Kidney glomerular epithelial cell (primary cell): ENCODE measurements at places on chromosomes 12 and 14.

GRCh38 chr12:2963760-2964292 lies 4.6 kb downstream of the TEAD4 start:
- no peak for DNase-seq

- no peak for DNase-seq
Measured at GRCh38 chr12:105467710-105468366, 137.3 kb downstream of the C12orf75 start.

GRCh38 chr14:44135972-44136371 lies 371.1 kb downstream of the FSCB start:
- no peak for DNase-seq

GRCh38 chr12:97944576-97944975 lies 482.0 kb downstream of the RMST start:
- no peak for DNase-seq

DNA sequence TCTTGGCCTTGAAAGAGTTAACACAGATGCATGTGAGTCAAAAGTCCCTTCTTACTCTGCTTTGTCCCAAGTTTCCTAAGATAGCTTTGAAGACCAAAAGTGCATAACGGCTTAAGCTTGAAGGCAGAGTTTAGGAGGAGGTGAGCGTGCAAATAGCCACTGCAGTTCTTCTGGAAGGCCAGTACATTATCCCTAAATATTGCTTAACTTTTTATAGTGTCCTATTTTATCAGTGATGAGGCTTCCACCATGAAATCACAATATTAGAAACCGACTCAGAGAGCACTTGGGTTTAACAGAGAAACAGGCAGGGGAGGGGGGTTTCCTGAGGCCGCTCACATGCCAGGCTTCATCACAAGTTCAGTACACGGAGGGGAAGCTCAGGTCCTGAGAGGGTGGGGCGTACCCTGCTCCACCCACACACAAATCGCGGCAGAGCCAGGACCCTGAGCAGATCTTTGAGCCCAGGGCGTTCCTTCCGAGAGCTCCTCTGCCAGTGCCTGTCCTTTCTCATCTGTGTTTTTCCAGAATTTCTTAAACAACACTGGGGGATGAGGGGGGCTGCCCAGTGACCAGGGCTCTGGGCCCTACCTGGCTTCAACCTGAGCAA lies 26.8 kb upstream of the BDKRB2 start:
- DNase-seq, result no peak

GRCh38 chr14:55902241-55902640 lies 216.0 kb upstream of the PELI2 start:
- no peak for DNase-seq

DNA sequence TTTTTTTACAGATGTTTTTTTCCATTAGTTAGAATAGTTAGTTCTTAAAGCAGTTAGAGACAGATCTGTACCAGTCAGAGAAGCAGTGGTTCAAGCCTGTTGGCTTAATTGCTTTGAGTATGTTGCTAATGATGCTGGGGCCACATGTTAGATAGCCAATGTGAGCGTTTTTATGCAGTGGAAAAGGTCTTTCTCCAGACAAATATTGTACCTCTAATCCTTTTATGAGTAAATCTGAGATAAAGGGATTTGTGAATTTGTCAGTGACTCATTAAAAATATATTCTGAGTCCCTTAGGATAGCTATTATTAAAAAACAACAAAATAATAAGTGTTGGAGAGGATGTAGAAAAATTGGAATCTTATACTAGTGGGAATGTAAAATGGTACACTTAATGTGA lies 154.2 kb downstream of the MSRB3 start:
- DNase-seq, result no peak

GRCh38 chr12:131673888-131674257 lies 37.0 kb upstream of the SFSWAP start:
- no peak for DNase-seq

GRCh38 chr14:68727315-68728047 lies 65.4 kb downstream of the ZFP36L1 start:
- no peak for DNase-seq

DNA sequence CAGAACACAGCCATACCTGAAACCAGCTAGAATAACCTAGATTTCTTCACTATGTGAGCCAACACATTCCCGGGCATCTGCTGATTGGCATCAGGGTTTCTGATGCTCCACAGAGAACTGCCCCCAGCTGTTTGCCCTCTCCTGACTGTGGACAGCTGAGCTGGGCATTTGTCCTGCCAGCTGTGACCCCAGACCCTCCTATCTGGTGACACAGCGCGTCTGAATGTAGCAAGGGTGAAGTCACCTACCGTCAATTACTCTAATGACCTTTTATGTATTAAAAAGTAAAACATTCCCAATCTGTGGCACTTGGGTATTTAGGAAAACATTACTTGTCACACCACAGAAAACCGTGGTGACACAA lies 29.7 kb upstream of the SFSWAP start:
- no peak for DNase-seq

DNA sequence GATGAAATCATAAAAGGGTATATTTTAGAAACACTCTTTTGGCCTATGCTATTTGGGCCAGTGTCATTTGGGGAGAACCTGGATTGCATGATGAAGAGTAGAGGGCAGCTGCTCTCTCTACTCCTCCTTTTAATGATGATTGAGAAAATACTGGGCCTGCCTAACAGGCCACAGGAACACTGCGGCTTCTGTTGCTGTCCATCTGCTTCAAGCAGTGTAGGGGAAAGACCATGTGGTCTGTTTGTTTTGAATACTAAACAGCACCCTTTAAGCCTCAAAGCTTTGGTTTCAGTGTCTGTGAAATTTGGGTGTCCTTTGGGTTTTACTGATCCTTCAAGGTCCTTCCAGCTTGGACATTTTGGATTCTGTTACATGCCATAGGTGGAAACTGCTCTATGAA lies 78.0 kb downstream of the TTC6 start:
- DNase-seq, result no peak

- no peak for DNase-seq
Measured at GRCh38 chr12:93587611-93588010, 15.1 kb downstream of the SOCS2 start.

- DNase-seq, result peak; percentile 65
Measured at GRCh38 chr12:67042697-67043131, 226.4 kb upstream of the CAND1 start.

GRCh38 chr12:48105321-48105866 lies 485 bp downstream of the SENP1 start:
- DNase-seq, result no peak

DNA sequence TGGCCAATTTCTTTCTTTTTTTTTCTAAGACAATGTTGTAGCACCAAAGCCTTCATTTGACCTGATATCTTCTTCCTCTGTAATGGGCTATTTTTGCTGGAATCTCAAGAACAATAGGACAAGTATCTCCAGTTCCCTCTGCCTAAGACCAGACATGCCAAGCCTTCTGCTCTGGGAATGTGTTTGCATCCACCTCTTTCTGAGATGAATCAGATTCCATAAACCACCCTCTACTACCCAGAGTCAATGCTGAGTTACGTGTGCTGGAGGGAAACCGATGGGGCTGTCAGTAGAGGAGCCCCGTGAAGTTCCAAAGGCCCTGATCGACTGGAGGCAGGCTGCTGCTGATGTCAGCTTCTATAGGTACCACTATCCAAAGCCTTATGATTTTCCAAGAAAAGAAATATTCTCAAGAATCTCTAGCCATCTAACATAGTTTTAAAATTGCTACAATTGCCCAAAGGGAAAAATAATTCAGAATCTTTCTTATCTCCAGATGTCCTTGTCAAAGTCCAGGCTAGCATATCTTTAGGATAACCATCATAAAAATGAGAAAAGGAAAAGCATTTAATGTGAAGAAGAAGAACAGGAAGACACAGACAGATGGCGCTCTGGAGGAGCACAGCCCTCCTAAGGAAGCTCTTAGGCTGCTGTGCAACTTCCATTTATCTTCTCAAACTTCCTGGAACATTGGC lies 101.9 kb downstream of the SLC8A3 start:
- DNase-seq, result peak; percentile 50

DNA sequence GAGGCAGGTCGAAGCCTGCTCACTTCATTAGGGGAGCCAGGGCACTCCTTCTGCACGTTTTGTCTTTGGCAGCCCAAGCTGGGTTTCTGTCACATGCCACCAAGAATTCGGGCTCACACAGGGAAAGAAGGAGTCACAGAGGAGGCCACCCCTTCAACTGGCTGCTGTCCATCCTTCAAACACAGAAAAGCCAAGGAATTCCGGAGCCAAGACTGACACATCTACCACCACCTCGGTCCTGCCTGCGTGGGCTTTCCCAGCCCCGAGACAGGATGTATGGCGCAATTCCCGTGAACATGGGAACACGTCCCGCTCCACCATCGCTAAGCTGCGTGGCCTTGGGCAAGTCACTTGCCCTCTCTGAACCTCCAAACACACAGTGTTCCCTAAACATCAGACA lies 70.4 kb downstream of the NCOR2 start:
- DNase-seq, result no peak

- DNase-seq, result no peak
Measured at GRCh38 chr14:52327374-52328226, 13.5 kb downstream of the PTGER2 start.

- DNase-seq, result no peak
Measured at GRCh38 chr14:63677891-63678379, 36.3 kb upstream of the WDR89 start.

DNA sequence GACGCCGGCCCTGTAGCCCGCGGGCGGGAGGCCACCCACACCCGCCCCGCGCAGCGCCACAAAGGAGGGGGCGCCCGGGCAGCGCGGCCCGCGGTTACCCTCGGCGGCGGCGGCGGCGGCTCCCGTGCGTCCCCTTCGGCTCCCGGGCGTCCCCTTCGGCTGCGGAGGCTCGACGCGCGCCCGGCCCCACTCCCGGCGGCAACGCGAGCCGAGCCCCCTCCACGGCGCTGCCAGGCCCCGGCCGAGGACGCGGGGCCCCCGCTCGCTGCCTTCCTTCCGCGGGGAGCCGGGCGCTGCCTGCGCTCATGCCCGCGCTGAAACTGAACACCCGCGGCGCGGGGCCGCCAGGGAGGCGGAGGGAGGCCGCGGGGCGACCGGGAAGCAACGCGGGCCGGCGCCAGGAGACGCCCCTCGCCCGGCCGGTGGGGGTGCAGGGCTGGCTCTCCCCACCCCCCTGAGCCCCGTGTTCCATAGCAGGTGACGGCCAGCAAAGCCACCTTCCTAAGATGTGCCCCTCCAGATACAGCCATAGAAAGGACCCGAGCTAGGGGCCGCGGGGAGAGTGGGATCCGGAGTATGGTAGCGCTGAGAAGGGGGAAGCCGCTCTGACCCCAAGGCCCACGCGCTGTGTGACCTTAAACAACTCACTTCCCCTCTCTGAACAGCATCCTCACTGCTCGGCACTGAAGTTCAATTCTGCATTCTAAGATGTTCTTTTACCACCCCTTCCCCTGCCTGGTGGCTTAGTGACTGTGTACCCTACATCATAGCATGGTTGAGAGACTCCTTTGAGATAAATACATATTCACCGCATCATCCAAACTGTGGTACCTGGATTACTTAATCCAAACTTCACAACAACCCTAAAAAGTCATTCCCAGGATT lies 42.8 kb downstream of the KDM2B start:
- no peak for DNase-seq

GRCh38 chr12:54504550-54504949 lies 7.0 kb downstream of the NCKAP1L start:
- DNase-seq, result no peak

DNA sequence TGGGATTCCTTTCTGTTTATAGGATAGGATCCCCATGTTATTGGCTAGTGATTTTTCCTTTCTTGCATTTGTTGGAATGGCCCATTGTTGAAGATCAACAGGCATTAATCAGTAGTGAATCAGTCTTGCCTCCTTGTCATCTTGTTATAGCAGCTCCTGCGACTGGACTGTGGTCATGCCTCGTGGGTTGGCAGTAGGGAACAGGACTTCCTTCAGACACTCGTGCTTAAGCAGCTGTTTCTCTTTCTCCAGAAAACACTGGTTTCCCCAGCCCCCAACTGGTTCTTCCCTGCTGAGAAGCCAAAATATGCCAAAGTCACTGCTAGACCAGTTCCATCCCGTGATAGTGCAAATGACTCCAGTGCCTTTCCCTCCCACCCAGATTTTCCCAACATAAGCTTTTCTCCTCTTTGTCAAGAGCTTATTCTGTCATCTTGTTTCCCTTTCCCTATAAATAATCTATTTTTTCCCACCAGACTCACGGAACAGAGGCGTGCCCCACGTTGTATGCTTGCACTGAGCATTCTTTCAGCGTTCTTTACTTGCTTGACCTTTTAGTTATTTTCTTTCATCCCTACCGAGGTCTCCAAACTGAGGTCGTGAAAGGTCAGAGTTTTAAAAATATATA lies 83.5 kb downstream of the SAMD4A start:
- DNase-seq, result peak; percentile 79

GRCh38 chr12:9673404-9674225 lies 4.1 kb downstream of the CLEC2D start:
- peak; percentile 95 for DNase-seq

- peak; percentile 68 for DNase-seq
Measured at GRCh38 chr12:52074971-52075724, 4.4 kb upstream of the SMIM41 start.

- DNase-seq, result no peak
Measured at GRCh38 chr12:68190301-68190700, 30.8 kb upstream of the IFNG start.
